ENCODE measurements at places on chromosomes 5 and 9. TPM values are rescaled to one million over a fixed set of nuclear protein-coding genes. Genes with fewer than 3 reads are reported as not detected.

GRCh38 chr9:37503736-37504135 lies 18.0 kb downstream of the POLR1E start:
- peak; percentile 18 for DNase-seq

SH2D3C gene
- 1.2 TPM for polyA plus RNA-seq

DNA sequence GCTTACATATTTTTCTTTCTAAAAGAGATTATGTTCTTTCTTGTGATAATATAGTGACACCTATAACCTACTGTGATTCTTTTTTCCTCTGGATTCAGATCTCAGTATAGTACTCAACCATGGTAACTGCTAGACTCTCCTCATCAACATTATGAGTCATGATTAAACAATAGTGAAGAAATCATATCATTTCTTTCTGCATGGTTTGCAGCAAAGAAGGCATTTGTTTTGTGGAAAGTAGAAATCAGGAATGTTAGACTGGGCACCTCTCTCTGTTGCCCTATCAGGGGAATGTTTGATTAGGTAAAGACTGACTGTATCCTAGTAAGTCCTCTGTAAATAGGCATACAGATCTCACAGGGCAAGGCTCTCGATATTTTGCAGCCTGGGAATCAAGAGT lies 25.6 kb upstream of the SMC2 start:
- DNase-seq = peak; percentile 25

- DNase-seq = no peak
Observed at GRCh38 chr5:140868721-140869554, at the start of gene PCDHA11. PCDHA11 (plus strand) TSS chr5:140868957; CDS start chr5:140869104, 147 bp downstream.

DNA sequence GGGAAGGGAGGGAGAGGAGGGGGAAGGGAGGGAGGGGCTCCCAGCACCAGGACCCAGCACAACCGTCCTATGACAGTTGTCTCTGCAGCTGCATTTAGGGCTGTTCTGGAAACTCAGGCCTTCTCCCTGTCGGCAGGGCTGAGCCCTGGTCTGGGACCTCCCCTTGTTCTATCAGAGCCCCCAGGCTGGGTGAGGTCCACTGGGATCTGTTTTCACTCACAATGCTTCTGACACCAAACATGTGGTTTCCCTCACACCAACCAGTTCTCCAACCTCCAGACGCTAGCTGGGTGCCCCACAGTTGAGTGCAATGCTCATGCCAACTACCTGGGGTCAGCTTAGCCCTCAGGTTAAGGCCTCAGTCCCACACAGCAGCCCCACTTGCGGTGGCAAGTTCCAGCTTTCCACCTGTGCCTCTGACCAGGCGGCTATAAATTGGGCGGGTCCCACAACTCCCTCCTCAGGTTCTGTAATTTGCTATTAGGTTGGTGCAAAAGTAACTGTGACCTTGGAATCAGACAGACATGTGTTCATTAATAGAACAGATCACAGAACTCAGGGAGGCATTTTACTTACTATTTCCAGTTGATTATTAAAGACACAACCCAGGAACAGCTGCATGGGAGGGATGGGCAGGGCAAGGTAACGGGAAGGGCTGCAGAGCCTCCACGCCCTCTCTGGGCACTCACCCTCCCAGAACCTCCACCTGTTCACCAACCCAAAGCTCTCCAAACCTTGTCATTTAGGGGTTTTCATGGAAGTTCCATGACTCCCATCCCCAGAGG lies 13.5 kb downstream of the ADAMTS2 start:
- no peak for DNase-seq

DNA sequence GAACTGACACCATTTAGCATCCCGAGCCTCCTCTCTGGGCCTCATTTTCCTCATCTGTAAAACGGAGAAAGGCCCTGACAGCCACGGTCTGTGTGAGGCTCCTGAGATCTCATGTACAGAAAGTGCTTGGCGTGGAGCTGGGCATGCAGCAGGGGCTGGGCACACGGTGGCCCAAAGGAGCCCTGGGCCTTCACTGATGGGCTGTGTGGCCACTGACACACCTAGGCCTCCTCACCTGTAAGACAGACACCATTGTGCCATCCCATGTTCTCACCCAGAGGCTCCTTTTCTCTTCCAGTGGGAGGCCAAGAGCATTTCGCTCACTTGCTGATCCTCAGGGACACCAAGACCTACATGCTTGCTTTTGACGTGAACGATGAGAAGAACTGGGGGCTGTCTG lies 1.6 kb downstream of the ORM1 start:
- no peak for DNase-seq

DNA sequence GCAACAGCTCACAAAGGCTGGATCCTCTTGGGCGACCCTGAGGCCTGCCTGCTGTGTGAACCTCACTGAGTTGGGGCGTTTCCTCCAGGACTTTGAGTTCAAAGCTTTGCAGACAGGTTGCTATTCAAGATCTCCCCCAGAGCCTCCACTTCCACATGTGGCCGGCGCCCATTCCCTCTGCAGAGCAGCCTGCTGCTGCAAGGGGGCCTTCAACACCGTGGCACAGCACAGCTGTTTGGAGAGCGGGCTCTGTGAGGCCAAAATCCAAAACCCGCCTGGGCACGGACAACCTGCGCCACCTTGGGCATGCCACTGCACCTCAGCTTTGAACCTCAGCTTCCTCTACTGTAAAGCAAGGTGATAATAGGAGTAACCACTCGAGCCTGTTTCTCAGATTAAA lies 160.3 kb downstream of the DAB2IP start:
- no peak for DNase-seq

- DNase-seq = no peak
Observed at GRCh38 chr5:146475906-146476305, 28.8 kb downstream of the TCERG1 start.

- no peak for DNase-seq
Observed at GRCh38 chr5:85646036-85646435, 971.7 kb upstream of the COX7C start.

DNA sequence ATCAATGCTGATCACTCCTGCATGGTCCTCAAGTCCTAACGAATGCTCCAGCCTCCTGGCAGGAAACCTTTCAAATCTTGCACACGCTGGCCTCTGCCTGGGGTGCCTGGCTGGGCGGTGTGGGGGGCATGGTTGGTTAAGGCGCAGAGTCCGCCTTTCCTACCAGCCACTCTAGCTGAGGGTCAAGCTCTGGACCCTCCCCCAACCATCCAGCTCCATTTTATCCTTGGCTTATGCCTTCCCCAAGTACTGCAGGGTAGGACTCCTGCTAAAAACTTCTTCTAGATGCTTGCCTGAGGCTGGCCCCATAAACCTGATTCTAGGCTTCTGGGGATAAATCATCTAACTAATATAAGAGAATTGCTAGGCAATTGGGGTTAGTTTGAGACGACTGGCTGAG lies 808 bp upstream of the MVB12B start:
- DNase-seq = no peak

GRCh38 chr5:107968998-107969397 lies 298.3 kb upstream of the EFNA5 start:
- DNase-seq = peak; percentile 54

DNA sequence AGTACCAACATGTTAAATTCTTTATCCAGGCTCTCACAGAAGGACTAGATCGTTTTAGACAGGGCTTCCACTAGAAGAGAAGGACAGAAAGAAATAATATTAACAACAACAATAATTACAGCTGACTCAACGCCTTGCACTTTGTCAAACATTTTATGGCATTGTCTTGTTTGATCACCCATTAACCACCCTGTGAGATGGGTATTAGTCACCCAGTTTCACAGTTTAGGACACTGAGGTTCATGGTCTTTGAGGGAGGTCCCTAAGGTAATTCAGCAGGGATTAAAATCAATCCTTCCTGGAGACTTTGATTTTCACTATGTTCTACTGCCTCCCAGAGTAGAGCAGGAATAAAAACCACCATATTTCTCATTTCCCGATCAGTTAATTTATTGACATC lies 51.4 kb upstream of the BNC2 start:
- DNase-seq = peak; percentile 16

GRCh38 chr9:101398068-101398929 lies at the start of the genes MRPL50 and ZNF189:
MRPL50 (minus strand) TSS chr9:101398618; CDS start chr9:101398592, 26 bp downstream.
ZNF189 (plus strand) TSS chr9:101398851; CDS start chr9:101399157, 306 bp downstream.
- peak; percentile 99 for DNase-seq

DNA sequence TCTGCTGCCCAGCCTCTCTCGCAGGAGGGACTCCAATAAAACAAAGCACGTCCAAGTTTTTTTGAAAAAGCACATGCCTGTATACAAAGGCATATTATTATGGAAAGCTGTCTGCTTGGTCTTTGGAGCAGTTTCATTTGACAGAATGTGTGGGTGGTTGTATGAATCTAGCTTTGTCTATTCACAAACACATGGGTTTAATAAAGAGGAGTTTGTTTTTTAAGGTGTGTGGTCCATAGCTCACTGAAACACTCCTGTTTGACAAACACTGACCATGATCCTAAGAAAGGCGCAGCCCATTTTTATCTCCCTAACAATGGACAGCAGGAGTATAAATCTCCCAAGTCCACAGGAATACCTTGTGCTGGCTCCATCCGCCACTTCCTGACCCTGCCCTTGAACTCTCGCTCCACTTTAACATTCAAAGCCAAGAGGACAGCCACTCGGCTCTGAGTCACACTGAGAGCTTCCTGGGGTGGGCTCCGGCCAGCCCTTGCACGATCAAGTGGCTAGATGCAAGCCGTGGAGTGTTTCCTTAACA lies 371.9 kb downstream of the EBF1 start:
- DNase-seq = no peak

DNA sequence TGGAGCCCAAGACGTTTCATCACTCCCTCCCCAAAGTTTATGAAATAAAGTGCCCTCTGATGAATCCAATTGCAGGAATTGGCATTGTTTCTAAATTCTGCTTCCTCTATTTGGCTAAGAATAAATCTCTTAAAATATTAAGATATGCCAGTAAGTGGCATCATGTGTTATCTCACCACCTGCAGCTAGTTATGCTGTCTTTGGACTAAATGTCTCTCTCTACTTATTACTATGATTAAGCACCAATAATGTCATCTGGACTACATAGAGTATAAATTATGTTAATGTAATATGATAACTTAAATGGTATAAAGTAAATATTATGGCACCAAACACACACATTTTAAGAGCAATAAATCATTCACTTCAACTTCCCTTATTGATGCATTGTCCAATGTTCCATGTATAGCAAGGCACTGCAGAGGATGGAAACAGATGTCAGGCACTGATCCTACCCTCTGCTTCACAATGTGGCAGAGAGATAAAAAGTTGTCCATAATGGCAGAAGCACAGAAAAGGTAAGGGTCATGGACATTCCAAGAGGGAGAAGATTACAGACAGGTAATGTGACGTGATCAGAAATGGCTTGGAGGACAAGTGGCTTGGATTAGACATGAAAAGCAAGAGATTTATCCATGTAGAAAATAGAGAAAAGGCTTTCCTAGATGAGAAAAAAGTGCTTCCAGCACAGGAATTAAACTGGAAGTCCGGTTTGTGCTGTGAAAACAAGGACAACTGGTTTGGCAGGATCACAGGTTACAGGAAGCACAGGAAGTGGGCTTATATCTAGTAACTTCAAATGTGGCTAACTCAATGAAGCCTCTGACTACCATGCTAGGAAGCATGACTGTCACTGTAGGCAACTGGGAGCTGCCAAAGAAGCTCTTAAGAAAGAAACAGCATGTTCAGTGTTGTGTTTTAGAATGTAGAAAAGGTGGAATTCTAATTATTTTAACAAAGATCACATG lies 26.7 kb downstream of the MARCHF11 start:
- DNase-seq = no peak

GRCh38 chr5:131379723-131380122 lies 115.9 kb downstream of the CDC42SE2 start:
- peak; percentile 83 for DNase-seq

GABRA1 gene
- 0.02 TPM for polyA plus RNA-seq

GRCh38 chr5:138641547-138642298 lies 66.5 kb upstream of the HSPA9 start:
- peak; percentile 68 for DNase-seq

DNA sequence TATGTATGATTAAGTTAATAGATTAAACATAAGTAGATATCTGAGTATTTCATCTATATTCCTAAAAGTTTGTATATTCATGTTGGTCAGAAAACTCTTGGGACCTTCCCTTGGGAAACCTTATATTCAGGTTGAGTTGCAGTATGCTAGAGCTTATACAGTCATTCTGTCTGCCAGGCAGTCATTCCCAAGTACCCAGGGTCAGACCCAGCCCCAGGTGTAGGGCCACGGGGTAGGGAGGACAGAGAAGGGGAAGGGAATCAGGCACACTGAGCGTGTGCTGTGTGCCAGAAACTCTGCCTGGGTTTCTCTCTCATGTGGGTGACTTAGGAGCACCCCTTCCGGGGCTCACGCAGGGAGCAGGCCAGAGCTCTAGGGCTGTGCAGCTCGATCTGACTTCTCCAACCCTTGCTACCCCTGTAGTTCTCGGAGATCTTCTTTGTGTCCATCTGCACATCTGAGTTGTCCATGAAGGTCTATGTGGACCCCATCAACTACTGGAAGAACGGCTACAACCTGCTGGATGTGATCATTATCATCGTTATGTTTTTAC lies 28.2 kb downstream of the CATSPER3 start:
- no peak for DNase-seq

POU5F2 gene
- 0.01 TPM for polyA plus RNA-seq

- DNase-seq = peak; percentile 95
Observed at GRCh38 chr9:104868687-104869404, 59.1 kb downstream of the ABCA1 start.

GRCh38 chr9:20250791-20251190 lies 371.5 kb downstream of the MLLT3 start:
- no peak for DNase-seq

RGMB gene
- polyA plus RNA-seq = 185 TPM

GRCh38 chr9:117783828-117784227 lies 79.6 kb downstream of the TLR4 start:
- no peak for DNase-seq

DNA sequence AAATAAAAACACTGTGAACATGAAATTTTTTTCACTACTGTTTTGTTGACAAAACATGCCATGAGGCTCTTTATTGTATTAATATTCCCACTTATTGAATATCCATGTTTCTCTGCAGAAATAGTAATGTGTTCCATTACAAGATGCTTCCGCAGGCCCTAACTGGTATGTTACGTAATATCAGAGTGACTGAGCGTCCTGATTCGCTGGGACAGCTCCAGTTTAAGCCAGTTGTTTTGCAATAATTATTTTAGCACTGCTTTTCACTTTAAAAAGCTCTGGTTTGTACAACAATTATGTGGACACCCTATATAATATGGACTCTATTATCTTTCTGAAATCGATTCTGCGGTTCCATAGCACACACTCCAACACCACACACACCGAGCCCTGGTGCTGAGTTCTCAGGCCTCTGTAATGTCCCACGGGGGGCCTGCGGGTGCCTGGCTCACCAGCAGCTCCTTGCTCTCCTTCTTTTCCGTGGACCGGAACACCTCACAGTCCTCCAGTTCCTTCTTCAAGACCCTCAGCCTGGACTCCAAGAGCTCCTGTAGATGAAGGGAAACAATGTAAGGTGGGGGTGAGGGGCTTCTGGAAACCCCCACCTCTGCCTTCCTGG lies 1.8 kb downstream of the TRIM7 start:
- DNase-seq = no peak

DNA sequence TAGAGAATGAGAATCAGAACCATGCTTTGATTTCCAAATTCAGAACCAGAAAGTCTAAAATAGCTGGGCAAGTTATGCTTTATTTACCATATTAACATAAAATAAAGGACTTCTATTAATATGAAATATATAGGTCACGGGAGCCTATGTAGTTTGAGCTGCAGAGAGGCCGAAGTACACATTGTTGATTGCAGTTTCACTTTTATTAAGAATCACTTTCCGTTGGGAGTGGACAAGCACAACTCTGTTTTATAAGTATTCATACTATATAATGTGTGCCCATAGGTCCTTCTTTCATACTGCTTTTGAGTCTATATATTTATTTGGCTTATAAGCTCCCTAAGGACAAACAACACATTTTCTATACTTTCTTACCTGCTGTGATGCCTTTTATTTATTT lies 58.7 kb upstream of the DMRT3 start:
- no peak for DNase-seq

KYAT1 gene
- 6.2 TPM for polyA plus RNA-seq

COL15A1 gene
- 13.3 TPM for polyA plus RNA-seq
